ENCODE measurements at places on chromosomes 1 and 21.

- DNase-seq: peak; percentile 54
Measured at GRCh38 chr1:24900486-24900849, 29.6 kb downstream of the RUNX3 start.

GRCh38 chr1:228166170-228166936 is 749 bp downstream of the IBA57 start:
- no peak for DNase-seq

DNA sequence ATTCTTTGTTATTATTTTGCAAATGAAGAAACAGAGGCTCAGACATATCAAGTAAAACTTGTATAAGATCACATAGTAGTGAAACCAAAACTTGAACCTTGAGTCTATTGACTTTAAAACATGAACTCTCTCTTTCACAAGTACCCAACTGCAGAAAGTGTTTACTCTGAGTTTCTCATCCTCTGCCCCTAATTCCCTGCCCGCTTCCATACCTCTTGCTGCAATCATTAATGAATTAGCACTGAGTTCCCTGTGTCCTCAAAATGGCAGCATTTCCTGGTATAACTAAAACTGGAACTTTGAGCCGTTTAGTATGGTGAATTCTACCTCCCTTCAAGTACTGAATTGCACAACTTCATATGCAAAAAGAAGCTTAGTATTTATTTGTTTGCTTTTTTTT is 147.7 kb upstream of the DNAH14 start:
- DNase-seq: no peak

- DNase-seq: no peak
Measured at GRCh38 chr1:31064718-31065309, 703 bp downstream of the PUM1 start.

GRCh38 chr1:195105281-195105680 is 1503.0 kb downstream of the KCNT2 start:
- no peak for DNase-seq

DNA sequence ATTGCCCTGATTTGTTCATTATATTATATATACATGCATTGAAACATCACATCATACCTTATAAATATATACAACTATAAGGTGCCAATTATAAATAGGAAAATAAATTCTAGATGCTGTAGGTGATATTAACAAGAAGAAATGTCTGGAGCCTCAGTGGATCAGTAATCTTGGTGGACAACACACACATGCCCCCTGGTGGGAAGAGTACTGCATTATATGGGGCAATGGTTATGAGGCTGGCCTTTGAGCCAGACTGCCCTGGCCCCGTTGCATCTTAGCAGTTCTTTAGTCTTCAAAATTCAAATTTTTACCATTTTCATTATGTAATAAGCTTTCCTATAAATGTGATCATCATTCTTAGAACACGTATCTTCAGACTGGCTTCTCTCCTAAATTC is 335.0 kb upstream of the GREM2 start:
- no peak for DNase-seq

DNA sequence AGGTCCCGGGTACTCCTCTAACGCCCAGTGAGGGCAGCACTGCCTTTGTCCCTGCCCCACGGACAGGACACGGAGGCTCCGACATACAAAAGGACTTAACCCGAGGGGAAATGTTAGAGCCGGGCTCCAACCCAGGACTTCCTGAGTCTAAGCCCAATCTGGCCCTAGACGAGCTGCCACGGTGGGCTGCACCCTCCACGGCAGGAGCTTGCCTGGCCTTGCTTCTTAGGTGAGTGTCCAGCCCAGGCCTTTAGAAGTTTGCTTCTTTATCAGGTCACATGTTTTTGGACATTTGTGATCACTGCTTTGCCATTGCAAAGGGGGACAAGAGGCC is 11.0 kb upstream of the TMEM200B start:
- no peak for DNase-seq

- DNase-seq: no peak
Measured at GRCh38 chr1:226310245-226310540, 1.2 kb upstream of the LIN9 start.

Measured in aorta (tissue), 5 donors.